ENCODE measurements at places on chromosomes 4 and X.

DNA sequence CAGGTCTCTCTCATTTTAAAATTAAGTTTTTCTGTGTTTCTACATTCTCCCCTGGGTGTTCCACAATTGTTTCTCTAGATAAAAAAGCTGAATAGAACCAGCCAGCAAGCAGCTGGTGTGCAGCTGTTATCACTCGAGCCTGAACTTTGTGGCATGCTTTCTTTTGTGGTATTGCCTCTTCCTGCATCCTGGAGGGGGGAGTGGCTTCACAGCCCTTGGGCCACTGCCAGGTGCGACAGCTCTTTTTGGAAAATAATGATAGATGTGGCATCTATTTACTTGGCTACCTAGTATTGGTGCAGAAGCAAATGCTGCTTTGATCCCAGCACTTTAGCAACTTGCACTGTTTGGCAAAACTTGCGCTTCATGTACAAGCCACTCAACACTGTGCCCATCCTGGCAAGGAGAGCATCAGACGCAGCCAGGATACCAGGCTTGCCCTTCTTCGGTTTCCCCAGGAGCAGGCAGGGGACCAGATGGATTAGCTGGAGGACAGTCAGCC, 69.4 kb downstream of the HMGB2 start:
- DNase-seq: no peak

- DNase-seq: no peak
These were observed 101.8 kb upstream of the C1QTNF7 start for GRCh38 chr4:15325987-15326386.

GRCh38 chr4:8610858-8611616, 18.5 kb downstream of the CPZ start:
- DNase-seq: no peak

GRCh38 chr4:161003418-161004057, 1160.3 kb downstream of the FSTL5 start:
- DNase-seq: no peak

GRCh38 chr4:38623260-38623659, 40.7 kb upstream of the KLF3 start:
- DNase-seq: no peak

DNA sequence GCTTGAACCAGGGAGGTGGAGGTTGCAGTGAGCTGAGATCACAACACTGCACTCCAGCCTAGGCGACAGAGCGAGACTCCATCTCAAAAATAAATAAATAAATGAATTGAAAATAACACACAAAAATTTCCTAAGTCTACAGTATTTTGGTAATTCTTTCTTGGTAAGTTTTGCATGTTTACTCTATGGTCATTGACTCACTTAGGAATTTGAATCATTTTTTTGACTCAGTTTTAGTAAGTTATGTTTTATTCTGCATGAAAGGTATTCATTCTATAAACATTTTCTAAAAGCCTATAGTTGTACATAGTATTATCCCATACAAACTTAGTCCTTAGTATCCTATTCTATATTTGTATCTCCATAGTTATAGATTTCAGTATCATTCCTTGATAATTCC, 772.9 kb upstream of the SLIT2 start:
- no peak for DNase-seq

DNA sequence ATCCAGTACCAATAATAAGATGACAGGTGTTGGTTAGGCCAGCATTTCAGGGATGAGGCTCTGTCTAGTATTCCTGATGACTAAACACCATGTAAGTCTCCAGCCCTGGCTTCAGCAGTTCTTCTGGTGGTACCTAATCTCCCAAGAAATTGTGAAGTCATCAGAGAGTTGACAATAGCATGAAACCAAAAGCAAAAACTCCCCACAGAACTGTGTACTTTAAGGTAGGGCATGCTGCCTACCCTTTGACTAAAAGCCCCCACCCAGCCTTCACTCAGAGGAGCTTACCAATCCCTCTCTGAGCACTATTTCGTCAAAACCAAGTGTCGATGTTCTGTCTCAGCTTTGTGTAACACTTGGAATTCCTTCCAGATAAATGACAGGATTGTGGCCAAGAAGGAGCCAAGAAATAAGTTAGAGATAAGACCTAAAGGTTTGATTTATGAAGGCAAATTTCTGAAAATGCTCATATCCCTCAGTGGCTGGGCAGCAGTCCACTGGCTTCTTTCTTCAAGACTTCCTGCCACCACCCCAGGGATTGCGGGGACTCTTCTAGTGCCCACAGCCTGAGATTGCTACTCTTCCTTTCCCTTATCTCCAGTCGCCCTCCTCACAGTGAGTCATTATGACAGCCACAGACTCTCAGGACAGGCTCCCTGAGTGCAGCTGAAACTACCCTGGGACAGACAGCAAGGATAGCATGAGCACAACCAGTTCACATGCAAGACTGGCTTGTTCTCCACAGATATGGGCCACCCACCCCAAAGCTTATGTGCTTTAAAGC, 67.3 kb upstream of the LHFPL1 start:
- DNase-seq: no peak

- DNase-seq: no peak
These were observed 162.2 kb downstream of the BCOR start for GRCh38 chrX:39935411-39936064.

- no peak for DNase-seq
These were observed 270.6 kb downstream of the DCAF12L2 start for GRCh38 chrX:125895518-125895917.

DNA sequence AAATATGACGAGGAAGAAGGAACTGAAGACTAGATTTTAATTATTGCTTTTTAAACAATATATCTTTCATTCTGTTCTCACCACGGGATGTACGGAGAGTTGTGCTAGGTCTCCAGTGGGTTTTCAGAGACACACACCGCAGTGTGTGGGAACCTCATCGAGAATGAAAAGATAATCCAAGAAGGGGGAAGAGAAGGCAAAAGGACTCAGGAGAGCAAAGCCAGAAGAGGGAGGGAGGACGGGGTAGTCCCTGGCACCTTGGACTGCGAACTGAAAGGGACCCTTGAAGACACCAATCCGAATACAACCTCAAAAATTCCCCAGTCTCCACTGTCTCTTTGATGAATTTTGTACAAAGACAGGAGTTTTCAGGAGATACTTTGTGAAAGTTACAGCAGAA, 932 bp upstream of the LEF1 start:
- DNase-seq: no peak

GRCh38 chrX:125293850-125294780, 25.6 kb upstream of the TEX13C start:
- no peak for DNase-seq

DNA sequence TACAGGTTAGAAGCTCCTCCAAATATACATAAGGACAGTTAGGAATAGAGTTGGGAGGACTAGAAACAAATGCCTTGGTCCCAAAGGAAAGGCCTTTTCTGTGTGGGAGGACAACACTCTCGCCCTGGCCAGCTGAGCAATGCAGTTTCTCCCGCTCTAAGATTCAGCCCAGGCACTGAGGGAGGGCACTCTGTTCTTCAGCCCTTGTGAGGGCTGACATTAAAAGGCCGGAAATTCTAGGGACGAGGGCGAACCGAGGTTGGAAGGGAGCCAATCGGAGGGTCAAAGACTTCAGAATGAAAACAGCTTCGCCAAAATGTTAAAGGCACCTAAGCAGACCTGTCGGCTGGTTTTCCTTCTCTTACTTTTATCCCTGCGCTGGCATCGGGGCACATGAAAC, 2.9 kb upstream of the PTCHD1 start:
- peak; percentile 14 for DNase-seq

GRCh38 chr4:26071688-26072087, 157.7 kb downstream of the SMIM20 start:
- no peak for DNase-seq

DNA sequence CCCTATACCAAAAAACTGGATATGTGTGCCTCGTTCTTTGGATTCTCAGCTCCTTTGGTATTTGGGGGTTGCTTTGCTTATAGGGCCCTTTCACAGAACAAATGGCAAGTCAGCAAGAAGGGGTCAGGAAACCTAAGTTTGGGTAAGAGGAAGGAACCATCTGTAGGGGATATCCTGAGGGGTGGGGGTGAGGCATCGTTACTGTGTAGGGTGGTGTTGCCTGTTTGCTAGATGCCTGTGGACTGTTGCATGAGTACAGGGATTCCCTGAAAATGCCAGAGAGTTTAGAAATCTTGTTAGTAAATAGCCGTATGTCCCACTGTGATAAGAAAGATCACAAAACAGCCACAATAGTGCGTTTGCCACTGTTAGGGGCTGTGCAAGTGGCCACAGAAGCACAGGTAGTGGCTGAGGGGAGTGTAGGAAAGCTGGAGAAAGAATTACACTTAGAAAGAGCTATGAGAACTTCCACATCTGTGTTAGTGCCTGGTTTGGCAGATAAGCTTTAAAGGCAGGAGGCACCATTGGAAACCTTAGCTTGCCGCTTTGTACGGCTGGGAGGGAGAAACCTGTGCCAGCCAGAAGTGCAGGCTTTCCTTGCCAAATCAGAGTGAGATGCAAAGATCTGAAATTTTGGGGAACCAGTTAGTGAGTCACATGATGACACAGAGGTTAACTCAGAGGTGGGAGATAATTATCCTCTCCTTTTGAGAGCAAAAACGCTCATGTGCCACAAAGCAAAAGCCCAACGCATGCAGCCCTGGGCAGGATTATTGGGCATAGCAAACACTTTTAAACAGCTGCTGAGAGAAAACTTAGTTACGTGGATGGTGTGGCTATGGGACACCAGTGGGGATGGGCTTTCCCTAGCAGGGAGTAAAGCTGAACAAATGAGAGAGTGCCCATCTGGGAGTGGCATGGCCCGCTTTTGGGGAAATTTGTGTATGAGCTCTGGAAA, 343.7 kb downstream of the ARAP2 start:
- DNase-seq: no peak

- no peak for DNase-seq
These were observed 124.6 kb downstream of the RAP1GDS1 start for GRCh38 chr4:98385831-98386230.

GRCh38 chrX:100381619-100382018, 28.5 kb downstream of the PCDH19 start:
- no peak for DNase-seq

GRCh38 chr4:152530600-152530999, 5.3 kb downstream of the FBXW7 start:
- DNase-seq: no peak

GRCh38 chr4:80112236-80112635, 39.2 kb upstream of the ANTXR2 start:
- no peak for DNase-seq

DNA sequence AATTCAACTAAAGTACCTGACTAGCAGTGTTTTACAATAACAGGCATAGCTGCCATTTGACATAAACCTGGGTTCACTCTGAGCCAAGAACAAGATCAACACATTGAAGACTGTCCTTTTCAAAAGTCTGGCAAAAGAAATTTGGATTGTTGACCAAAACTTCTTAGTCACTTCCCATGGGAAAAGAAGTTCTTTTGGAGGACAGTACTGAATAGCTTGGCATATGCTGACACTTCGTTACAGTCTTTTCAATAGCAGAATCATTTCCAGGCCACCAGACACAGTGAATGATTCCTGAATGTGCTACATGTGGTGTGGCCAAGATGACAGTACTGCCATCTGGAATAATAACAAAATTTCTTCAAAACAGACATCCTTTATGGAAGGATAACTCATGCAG, 560.3 kb downstream of the GRID2 start:
- no peak for DNase-seq

GRCh38 chr4:65393078-65393477, 277.2 kb downstream of the EPHA5 start:
- no peak for DNase-seq

DNA sequence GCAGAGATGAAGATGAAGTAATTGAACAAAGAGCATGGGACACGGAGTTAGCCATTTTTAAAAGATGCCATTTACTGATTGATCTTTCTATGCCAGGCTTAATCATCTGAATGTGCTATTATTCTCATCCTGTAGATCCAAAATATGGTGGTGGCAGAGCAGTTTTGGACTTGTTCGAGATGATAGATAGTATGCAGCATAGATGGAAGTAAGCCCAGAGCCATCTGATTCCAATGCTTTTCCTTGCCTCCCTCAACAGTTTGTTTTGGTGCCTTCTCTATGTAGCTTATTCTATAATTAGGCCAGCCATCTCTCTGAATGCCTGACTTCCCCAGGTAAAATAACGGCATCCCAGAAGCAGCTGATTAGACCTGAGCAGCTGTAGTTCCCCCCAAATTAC, 152.6 kb upstream of the CLNK start:
- DNase-seq: no peak

GRCh38 chr4:169658975-169659715, 38.8 kb downstream of the CLCN3 start:
- DNase-seq: no peak

- DNase-seq: peak; percentile 24
These were observed 42.4 kb upstream of the NOCT start for GRCh38 chr4:138972956-138973801.

DNA sequence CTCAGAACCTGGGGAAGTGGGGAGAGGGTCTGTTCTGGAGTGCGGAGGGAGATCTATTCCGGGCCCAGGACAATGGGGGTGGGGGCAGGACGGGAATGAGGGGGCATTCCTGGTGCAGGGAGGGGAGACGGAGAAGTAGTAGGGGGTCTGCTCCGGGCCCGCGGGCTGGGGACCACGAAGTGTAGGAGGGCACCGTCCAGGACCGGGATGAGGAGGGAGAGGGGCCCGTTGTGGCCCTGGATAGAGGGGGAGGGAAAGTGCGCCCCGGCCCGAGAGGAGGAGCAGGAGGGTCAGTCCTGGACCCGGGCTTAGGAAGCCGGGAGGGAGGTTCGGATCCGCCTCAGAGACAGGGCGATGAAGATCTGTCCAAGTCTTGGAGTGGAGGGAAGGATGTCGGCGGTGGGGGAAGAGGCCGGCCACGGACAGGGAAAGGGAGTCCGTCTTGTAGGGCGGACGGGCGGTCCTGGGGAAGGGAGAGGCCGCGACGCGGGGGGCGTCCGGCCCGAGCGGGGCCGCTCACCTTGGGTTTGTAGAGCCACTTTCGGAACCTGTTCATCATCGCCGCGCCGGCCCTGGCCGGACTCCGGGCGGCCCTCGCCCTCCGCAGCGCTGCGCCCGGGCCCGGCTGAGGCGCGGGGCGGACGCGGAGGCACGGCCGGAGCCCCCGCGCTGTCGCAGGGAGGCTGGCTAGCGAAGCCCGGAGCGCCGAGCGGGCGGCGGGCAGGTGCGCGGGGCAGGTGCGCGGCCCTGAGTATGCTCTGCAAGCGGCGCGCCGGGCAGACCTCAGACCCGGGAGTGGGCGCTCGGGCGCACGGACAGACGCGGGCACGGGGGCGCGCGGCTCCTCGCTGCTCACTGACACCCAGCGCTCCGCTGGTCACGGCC, at the start of gene ZFYVE28:
ZFYVE28 (minus strand) TSS at position 881 of the 885 bp plus-strand sequence; CDS start at position 559, 322 bp downstream.
- no peak for DNase-seq

DNA sequence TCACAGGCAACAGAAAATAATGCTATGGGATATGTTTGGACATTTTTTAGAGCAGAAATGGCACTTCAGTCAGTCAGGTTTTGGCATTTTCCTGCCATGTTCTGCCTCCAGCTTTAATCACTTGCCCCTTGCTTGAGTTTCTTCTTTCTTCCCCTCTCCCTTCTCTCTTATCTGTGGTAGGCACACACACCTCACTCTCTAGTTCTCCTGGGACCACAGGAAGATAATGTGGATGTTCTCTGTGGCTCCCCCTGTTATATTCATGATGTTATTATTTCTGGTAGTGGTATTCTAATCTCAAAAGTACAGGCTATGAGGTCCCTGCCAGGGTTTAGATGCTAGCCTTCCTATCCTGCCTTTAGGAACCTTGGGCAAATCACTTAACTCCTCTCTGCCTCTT, 5.2 kb downstream of the HADH start:
- DNase-seq: no peak

GRCh38 chrX:23826653-23827052, 43.7 kb downstream of the SAT1 start:
- DNase-seq: no peak

Data from nephron progenitor cell (in vitro differentiated cells).